ENCODE measurements at places on chromosomes 12 and 14. TPM values are rescaled to one million over a fixed set of nuclear protein-coding genes. Genes with fewer than 3 reads are reported as not detected.

Gene FAM186B
- total RNA-seq, result not detected

Gene PLCZ1
- not detected for total RNA-seq

Gene DLGAP5
- 78.0 TPM for total RNA-seq

Gene SLC5A8
- 0.05 TPM for total RNA-seq

Gene CLEC2B
- 34.4 TPM for total RNA-seq

Gene ACACB
- total RNA-seq, result 5.5 TPM
